Adrenal gland (tissue), 19 donors: ENCODE measurements at places on chromosomes 13 and 19. TPM values are rescaled to one million over a fixed set of nuclear protein-coding genes. Genes with fewer than 3 reads are reported as not detected.

The USPL1 gene
- total RNA-seq = 15.5 TPM

The GSX1 gene
- total RNA-seq = not detected

The PPFIA3 gene
- total RNA-seq = 21.5 TPM

The CACNG6 gene
- total RNA-seq = not detected

The SPIB gene
- total RNA-seq = not detected

The ABHD13 gene
- total RNA-seq = 8.4 TPM

DNA sequence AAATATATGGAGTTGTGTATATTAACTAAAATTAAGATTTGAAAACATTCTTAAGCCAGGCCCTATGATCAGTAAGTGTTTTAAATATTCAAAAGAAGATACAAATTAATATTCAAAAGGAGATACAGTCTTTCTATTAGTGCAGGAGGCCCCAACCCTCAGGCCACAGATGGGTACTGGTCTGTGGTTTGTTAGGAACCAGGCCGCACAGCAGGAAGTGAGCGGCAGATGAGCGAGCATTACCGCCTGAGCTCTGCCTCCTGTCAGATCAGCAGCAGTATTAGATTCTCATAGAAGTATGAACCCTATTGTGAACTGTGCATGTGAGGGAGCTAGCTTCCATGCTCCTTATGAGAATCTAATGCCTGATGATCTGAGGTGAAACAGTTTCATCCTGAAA is 232.9 kb downstream of the FOXO1 start:
- no peak for DNase-seq

DNA sequence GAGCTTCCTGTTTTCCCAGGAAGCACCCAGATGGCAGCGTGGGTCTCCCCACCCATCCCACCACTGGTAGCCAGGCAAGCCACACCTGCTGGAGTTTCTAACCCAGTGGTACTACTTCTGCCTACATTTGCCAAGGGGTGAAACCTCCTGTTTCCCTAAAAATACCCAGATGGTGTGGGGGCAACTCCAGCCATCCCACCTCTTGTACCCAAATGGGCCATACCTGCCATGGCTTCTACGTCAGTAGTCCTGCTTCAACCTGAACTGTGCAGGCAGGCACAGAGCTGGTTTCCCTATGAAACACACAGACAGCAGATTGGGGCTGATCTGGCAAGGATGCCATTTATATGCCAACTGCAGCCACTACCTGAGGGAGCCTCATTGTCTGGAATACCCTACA is 809.4 kb upstream of the MIR17HG start:
- DNase-seq = no peak

DNA sequence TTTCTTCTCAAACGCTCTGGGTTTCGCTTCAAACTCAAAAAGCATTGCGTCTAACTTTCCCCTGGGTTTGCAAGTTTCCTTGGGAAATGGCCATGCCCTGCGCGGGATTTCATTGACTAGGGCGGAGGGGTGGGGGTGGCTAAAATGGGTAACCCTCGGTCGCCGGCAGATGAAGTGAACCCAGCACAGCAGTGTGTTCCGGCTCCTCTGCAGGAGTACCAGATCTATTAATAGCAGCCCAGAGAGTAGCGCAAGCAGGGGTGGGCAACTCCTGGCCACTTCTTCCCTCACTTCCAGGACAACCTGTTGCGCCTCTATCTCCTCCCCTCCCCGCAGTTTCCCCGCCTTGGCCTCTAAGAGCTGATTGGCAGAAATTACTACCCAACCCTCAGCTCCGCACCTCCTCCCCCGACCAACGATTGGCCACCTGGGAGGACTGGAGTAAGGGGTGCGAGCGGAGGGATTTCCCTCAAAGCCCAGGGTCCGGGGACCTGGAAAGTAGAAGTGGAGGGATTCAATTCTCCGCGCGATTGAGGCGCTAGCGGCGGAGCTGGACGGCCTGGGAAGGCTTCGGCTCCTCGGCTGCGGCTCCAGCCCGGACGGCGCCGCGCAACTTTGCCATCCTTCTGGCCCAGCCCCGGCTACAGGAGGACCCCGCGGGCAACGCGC is at the start of gene FREM2:
FREM2 (plus strand) TSS at position 501 of the 669 bp plus-strand sequence. CDS start 268 bp downstream, outside the sequence.
- DNase-seq = peak; percentile 12

DNA sequence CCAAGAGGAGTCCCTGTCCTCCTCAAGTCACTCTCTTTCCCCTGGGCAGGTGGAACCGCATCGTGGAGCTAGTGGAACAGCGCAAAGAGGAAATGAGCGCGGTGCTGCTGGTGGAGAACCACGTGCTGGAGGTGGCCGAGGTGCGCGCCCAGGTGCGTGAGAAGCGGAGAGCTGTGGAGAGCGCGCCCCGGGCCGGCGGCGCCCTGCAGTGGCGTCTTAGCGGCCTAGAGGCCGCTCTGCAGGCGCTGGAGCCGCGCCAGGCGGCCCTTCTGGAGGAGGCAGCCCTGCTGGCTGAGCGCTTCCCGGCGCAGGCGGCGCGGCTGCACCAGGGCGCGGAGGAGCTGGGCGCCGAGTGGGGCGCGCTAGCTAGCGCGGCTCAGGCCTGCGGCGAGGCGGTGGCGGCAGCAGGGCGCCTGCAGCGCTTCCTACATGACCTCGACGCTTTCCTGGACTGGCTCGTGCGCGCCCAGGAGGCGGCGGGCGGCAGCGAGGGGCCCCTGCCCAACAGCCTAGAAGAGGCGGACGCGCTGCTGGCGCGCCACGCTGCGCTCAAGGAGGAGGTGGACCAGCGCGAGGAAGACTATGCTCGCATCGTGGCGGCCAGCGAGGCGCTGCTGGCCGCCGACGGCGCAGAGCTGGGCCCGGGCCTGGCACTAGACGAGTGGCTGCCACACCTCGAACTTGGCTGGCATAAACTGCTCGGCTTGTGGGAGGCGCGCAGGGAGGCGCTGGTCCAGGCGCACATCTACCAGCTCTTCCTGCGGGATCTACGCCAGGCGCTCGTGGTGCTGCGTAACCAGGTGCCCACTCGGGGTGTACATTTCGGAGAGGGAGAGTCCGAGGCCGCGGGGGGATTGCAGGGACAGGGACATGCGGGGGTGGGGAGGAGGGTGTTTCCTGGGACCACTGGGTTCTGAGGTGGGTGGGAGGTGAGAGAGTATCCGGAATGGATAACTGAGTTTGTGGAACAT is 52.8 kb downstream of the SPTBN4 start:
- no peak for DNase-seq

- DNase-seq = no peak
Observed at GRCh38 chr13:97753942-97754670, 199.4 kb upstream of the IPO5 start.

DNA sequence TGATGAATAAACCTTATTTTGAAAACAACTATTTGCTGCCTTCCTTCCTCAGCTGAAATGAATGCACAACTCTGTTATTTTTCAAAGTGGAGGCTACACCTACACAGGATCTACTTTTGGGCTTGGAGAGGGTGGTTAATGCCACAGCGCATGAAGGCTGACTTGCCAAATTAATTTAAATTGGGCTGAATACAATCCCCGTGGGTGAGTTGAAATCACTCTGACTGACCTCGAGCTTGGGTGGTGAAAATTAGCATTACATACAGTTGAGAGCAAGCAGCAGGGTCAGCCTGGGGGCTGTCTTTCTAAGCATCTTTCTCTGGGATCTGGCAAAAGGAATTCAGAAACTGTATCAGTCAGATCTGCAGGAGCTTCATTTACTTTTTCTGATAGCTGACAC is 38.5 kb downstream of the TPT1 start:
- no peak for DNase-seq

- DNase-seq = no peak
Observed at GRCh38 chr19:55446060-55446459, 3.0 kb upstream of the SHISA7 start.

DNA sequence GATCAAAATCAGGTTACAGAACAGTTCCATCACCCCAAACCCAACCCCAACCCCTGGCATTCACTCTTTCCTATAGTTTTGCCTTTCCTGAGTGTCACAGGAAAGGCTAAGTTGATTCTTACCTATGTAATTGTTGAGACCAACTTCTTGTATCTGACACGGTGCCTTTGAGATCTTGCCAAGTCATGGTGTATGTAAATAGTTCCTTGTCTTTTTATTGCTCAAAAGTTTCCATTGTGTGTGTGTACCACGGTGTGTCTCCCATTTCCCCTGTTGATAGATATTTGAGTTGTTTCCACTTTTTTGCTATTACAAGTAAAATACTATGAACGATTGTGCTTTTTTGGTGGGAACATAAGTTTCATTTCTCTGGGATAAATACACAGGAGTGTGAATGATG is 3.3 kb upstream of the IGFL2 start:
- DNase-seq = no peak

- no peak for DNase-seq
Observed at GRCh38 chr19:48461982-48462655, 6.7 kb downstream of the KCNJ14 start.

DNA sequence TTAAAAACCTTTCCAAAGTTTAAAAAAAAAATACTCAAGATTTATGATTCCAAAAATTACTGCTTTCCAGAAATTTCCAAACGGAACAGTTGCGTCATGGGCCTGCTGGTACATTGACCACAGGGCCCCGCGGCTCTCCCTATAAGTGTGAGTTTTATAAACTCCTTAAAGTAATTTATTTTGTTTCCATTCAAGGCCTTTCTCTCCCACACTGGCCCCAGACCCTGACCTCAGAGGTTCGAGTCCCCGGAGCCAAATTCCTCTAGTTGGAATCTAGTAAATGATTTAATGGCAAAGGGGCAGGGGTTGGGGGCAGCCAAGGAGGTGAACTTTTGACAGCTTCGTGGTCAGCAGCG is 97.5 kb downstream of the INSR start:
- DNase-seq = peak; percentile 69

- DNase-seq = no peak
Observed at GRCh38 chr13:112671359-112671758, 18.5 kb upstream of the ATP11A start.

DNA sequence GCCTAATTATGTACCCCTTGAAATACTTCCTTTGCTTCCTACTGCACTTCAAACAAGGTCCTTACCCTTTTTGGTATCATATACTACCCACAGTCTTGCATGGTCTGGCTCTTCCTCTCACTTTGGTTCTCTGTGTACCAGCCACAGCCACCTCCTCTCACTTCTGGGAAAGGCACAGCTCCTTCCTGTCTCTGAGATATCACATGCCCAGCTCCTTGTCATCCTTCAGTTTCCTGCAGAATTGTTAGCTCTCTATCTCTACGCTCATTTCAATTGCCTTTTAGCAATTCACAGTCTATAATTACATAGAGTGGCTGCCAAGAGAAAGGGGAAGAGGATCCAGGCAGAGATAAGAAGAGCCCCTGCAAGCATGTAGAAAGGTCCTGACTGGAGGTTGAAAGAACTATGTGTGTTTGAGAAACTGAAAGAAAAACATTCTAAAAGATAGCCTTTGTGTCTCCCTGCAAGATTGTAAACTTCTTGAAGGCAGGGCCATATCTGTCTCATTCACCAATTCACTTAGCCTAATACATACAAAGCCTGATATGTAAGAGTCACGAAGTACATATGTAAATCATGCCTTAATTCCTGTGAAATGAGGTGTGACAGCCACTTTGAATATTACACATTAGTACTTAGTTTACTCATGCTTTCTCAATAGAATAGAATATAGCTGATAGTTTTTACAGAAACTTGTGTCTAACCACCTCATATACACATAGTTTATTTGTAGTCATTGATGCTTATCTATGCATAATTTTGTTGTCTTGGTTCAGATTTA is 933.1 kb downstream of the DIAPH3 start:
- no peak for DNase-seq

DNA sequence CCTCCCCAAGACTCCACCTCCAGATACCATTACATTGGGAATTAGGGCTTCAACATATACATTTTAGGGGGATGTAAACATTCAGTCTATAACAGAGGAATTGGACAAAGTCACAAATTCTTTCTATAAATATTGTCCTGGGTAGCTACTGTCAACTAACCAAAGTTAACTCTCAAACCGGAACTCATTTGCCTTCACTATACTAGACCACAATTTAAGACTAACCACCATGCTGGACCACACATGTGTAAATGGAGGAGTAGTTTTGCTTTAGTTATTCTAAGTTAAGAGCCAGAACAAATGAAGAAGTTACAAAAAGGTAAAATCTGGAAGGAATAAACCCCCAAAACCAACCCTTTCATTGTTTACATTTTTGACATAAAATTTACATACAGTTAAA is 222.8 kb downstream of the NDFIP2 start:
- DNase-seq = no peak

DNA sequence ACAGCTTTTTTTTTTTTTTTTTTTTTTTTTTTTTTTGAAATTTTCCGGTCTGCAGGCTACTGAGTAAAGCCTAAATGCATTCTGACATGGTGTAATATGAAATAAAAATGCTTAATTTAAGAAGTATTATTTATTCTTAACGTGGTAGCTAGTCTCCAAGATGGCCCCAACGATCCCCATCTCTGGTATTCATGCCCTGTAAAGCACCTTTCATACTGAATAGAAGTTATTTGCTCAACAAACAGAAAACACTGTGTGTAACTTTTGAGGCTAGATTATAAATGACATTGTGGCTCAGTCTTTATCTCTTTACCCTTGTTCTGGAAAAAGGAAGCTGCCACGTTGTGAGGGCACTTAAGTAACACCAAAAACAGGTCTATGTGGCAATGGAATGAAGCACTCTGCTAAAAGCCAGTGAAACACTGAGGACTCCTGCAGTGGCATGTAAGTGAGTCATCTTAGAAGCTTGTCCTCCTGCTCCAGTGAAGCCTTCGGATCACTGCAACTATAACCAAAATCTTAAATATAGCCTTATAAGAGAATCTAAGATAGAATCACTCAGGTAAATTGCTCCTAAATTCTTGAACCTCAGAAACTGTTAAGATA is 128.7 kb downstream of the UGGT2 start:
- peak; percentile 27 for DNase-seq

DNA sequence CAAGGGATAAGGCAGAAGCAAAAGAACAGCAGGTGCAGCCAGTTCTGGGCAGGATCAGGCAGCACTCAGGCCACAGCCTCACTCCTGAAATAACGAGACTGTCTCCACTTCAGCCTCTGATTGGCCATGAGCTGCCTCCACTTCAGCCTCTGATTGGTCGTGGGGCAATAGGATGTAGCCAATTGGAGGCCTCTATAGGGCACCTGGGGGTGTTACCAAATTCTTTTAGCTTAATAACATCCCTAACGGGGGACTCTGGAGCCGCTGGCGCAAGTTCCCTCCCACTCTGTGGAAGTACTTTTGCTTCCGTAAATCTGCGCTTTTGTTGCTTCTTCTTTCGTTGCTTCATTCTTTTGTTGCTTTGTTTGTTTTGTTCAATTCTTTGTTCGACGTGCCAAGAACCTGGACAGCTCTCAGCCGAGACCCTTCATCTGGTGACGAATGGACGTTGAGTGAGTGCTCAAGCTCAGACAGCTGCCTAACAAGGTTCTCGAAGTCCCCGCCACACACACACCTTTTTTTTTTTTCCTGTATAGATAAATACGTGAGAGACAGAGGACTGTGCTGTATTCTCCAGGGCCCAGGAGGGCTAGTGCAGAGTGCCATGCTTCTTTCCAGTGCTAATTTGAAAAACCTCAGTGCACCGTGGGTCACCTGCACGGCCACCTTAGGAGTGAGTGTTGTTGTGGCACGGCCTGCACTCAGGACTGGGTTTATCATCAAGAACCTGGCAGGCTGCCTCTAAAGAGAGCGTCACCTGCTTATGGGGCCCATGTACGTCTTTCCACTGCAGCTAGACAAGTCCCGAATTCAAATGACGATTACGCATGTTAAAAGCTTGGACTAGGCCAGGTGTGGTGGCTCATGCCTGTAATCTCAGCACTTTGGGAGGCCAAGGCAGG is 32.0 kb upstream of the TUBGCP3 start:
- DNase-seq = no peak

- no peak for DNase-seq
Observed at GRCh38 chr13:77415253-77416071, 88.6 kb upstream of the MYCBP2 start.
